Activated T-helper 1 cell treated with Interleukin-2 at 50 U/mL for 16 hours (primary cell): ENCODE measurements at places on chromosomes 3 and 15.

GRCh38 chr3:186365202-186365974, 3.4 kb upstream of the DGKG start:
- no peak for DNase-seq

DNA sequence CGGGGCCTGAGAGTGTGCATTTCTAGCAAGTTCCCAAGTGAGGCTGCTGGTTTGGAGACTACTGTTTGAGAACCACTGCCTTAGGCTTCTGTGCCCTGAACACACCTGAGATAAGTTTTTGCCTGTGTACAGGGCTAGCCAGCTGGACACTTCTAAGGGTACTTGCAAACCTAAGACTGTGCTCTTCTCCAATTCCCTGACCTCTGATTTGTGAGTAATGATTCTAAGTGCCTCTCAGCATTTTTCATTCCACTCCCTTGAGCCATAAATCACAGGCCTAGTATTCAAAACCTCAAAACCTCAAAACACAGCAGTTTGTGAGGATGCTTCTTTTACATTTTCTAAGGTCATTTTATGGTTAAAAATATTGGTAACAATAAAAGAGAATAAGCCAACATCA, 148.4 kb downstream of the CHST2 start:
- DNase-seq = no peak

- DNase-seq = no peak
Observed at GRCh38 chr3:55574671-55575070, 87.6 kb upstream of the WNT5A start.

GRCh38 chr15:57624730-57625129, 33.0 kb downstream of the MYZAP start:
- no peak for DNase-seq

DNA sequence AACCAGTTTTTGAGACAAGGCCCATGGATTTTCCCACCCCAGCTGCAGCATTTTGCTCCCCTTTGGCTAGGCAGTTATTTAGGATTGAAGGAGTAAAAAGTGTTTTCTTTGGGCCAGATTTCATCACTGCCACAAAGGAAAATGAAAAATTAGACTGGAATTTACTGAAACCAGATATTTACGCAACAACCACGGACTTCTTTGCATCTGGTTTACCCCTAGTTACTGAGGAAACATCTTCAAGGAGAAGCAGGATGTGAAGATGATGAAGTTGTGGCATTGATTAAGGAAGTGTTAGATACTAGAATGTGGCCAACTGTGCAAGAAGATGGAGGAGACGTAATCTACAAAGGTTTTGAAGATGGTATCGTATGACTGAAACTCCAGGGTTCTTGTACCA, 165.2 kb upstream of the MYRIP start:
- no peak for DNase-seq

- DNase-seq = no peak
Observed at GRCh38 chr3:46713898-46714552, 3.6 kb downstream of the PRSS50 start.

GRCh38 chr3:195196266-195196665, 74.7 kb downstream of the XXYLT1 start:
- DNase-seq = no peak

- DNase-seq = no peak
Observed at GRCh38 chr15:63519041-63519440, 14.6 kb downstream of the USP3 start.

GRCh38 chr15:64029633-64030032, 16.7 kb downstream of the DAPK2 start:
- DNase-seq = no peak

- DNase-seq = no peak
Observed at GRCh38 chr3:169687603-169688002, 24.1 kb upstream of the MECOM start.

GRCh38 chr3:22159004-22159695, 408.1 kb upstream of the ZNF385D start:
- DNase-seq = no peak

DNA sequence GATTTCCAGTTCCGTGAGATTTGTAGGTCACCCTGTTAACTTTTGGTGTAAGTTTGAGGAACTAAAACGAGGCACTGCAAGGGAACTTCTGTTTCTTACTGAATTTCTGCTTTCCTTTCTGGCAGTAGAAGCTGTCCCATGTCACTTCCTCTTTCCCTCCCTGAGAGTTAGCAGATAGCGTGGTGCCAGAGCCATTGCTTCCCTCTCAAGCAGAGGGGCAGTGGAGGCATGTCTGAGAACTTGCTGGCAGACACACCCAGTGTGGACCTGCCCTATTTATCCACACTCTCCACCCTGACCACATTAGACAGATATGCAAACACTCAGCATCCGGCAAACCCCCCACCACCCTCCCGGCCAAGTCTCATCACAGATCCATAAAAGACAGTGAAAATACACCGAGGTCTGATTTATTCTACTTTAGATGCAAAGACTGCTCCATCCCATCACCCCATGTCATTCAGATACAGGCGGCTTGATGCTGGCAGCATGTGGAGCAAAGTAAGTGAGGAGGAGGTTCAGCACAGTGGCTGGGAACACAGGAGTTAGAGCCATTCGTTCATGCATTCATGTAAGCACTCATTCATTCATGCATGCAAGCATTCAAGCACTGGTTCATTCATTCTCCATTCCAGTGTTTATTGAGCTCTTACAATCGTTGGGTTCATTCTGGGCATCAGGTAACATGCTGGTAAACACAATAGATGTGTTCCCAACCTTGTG, 324.7 kb downstream of the SHQ1 start:
- no peak for DNase-seq

DNA sequence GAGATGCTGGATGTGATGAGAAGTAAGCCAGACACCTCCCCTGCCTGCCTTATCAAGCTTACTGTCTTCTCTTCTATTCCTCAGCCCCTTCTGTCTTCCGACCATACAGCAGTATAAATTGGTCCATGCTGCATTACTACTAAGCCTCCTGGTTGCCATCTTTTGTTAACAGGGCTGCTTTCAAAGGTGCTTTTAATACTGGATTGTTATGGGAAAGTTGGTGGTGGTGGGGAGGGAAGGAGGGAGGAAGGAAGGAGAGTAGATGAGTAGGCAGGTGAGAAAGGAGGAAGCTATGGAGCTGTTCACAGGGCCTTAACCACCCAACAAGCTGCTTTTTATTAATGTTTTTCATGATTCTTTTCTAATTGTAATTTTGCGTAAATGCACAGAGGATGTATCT, 114.9 kb downstream of the SLC25A26 start:
- DNase-seq = no peak

- DNase-seq = no peak
Observed at GRCh38 chr15:94252906-94253491, 21.6 kb downstream of the MCTP2 start.

GRCh38 chr3:178900029-178900646, 171.5 kb downstream of the ZMAT3 start:
- DNase-seq = no peak

- no peak for DNase-seq
Observed at GRCh38 chr3:57230006-57230405, 2.5 kb downstream of the APPL1 start.
